ENCODE measurements at places on chromosomes 4 and X.

DNA sequence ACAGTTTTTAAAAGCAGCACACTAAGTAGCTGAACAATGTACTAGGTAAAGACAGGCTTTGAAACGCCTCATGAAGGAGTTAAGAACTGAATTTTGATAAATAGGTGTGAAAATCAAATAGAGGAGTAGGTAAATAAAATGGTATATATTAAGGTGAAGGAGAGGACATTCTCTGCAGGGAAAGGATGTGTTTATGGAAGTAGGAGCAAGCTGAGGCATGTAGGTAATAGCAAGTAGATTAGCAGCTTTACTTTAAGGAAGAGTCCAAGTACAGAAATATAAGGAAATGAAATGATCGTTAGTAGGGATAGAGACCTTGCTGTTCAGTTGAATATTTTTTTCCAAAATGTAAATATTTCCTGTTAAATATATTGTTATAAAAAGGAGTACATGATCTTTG is 12.5 kb downstream of the METAP1 start:
- DNase-seq, result no peak

- DNase-seq, result no peak
Observed at GRCh38 chr4:164461901-164462300, 292.0 kb upstream of the SMIM31 start.

GRCh38 chr4:185880571-185880970 is 68.6 kb upstream of the SORBS2 start:
- no peak for DNase-seq

GRCh38 chr4:183248201-183248600 is 71.9 kb downstream of the CLDN22 start:
- DNase-seq, result no peak

DNA sequence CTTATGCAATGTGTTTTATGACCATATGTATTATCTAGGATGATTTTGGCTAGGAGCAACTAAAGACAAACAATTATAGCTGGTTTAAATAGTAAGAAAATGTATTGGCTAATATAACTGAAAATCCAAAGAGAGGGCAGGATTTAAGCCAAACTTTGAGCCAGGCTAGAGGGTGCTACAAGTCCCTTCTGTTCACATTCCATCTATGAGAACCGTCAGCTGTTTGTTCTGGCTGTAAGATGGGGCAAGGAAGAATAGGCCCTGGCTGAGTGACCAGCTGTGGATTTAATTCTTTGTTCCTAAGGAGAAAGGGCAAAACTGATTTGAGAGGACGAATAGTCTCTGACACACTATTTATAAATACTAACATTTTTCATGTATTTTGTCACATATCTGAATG is 79.2 kb upstream of the UGT8 start:
- DNase-seq, result no peak

GRCh38 chr4:108036213-108036612 is 46.5 kb downstream of the HADH start:
- DNase-seq, result peak; percentile 43

DNA sequence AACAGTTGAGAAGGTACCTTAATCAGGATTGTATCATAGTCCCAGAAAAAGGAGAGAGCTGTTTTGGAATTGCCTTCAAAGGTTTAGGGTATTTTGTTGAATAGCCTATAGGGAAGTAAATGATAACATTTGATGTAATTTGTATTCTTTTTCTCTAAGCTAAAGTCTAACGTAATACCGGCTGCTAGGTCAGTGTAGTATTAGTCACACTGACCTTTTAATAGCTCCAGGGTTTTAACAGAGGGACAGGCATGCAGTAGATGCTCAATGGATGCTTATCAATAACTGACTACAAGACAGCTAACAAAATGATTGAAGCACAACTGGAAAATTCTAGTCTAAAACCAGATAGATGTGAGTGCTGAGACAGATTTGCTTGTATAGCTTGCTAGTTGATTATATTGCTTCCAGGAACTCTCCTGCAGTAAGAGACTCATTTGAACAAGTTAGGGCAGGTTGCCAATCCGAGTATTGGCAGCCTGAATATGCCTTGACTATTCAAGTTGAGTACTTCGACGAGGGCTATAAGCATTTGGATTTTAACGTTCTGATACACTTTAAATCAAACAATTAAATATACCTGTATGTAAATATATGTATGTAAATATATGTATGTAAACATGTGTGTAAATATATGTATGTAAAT is 16.5 kb upstream of the PNPLA4 start:
- DNase-seq, result no peak

GRCh38 chr4:54976031-54976430 is 149.4 kb downstream of the KDR start:
- DNase-seq, result no peak

GRCh38 chr4:80229590-80229989 is 32.3 kb downstream of the PRDM8 start:
- DNase-seq, result no peak

GRCh38 chrX:67784712-67785111 is 240.9 kb downstream of the AR start:
- no peak for DNase-seq

- no peak for DNase-seq
Observed at GRCh38 chr4:60611762-60612496, 588.2 kb upstream of the ADGRL3 start.

GRCh38 chr4:6115746-6116586 is 84.4 kb downstream of the JAKMIP1 start:
- no peak for DNase-seq

GRCh38 chrX:137567682-137568232 is 1.8 kb downstream of the ZIC3 start:
- DNase-seq, result no peak

DNA sequence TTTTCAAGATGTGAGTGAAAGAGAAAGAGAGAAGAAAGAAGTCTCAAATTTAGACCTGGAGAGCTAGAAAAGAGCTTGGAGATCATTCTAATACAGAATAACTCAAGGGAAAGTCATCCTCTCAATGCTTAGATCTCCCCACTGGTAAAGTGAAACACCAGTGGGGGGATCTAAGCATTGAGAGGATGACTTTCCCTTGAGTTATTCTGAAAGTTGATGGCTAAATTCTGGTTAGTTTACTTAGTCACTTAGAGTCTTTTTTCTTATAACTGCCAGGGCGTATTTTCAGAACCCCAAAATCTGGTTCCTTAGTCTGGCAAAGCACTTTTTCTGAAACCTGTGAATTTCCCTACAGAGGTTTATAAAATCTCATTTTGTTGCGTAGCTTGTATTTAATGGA is 198.6 kb downstream of the ARHGAP24 start:
- no peak for DNase-seq

GRCh38 chr4:15427701-15428100 is at the start of gene C1QTNF7:
C1QTNF7 (plus strand) TSS chr4:15428033; CDS start chr4:15435744, 7,711 bp downstream.
- DNase-seq, result no peak

GRCh38 chr4:41256131-41256739 is 493 bp upstream of the UCHL1 start:
- DNase-seq, result no peak

- DNase-seq, result no peak
Observed at GRCh38 chrX:39688576-39689375, 409.0 kb downstream of the BCOR start.

DNA sequence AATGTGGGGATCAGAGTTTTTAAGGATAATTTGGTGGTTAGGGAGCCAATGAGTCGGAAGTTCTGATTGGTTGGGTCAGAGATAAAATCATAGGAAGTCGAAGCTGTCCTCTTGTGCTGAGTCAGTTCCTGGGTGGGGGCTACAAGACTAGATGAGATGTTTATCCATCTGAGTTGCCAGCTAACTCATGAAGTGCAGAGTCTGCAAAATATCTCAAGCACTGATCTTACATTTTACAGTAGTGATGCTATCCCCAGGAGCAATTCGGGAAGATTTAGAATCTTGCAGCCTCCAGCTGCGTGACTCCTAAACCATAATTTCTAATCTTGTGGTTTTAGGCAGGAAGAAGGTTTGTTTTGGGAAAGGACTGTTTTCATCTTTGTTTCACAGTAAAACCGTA is 565.8 kb upstream of the SPANXN1 start:
- no peak for DNase-seq

GRCh38 chr4:185958094-185958747 is 110.7 kb upstream of the TLR3 start:
- no peak for DNase-seq

- DNase-seq, result peak; percentile 38
Observed at GRCh38 chrX:96684339-96685209, at the start of gene DIAPH2. DIAPH2 (plus strand) TSS chrX:96684842.

DNA sequence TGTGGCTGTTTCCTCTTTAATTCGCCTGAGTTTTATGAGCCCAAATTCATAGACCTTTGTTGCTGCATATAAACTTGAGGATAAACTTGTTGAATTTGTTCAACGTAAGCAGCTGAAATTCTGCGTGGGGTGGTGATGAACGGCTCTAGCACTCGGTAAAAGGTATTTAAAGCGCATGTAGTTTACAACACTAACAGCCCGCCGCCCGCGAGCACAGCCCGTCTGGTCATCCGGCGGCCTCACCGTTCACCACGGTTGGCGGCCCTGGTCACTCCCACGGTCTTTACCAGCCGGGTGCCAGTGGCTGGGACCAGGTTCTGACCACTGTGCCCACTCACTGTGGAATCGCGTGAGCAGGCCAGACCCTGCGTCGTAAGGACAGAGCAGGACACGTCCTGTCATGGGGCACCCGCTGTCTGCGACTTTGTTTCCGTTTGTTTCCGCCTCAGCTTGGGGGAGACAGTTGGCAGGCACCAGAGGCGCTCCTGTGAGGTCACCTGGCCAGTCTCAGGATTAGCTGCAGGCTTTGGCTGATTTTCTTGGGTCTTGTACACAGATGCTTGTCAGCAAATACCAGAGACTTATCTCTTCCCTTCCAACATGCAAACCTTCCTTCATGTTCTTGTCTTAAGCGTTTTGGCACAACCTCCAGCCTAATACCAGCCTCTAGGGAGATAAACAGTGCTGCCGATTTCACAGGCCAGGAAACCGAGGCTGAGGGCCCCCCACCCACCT is 36.8 kb upstream of the SPON2 start:
- DNase-seq, result no peak

- no peak for DNase-seq
Observed at GRCh38 chr4:47010912-47011446, 17.6 kb upstream of the GABRA4 start.

DNA sequence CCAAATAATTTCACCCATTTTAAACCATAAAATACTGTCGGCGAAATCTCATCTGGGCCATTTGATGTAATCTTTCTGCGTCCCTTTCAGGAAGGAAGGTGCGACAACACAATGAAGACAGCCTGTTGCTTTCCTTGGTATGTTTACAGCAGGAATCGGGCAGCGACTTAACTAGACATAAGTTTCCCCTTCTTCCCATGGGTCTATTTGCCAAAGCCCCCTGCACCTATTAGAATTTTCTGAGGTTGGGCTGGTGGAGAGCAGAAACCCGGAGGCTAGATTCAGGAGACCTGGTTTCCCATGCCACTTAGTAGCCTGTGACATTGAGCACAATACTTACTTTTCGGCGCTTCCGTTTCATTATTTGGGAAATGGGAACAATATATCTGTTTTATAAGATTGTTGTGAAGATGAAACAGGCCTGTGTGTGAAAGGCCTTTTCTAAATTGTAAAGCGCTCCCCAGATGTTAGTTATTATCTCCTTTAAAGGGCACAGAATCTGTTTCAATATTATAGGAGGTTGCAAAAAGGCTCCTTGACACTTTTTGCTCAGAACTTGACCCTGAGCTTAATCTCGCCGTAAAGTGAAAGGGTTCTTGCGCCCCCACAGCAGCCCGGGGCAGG is 552 bp upstream of the AFF1 start:
- DNase-seq, result no peak

DNA sequence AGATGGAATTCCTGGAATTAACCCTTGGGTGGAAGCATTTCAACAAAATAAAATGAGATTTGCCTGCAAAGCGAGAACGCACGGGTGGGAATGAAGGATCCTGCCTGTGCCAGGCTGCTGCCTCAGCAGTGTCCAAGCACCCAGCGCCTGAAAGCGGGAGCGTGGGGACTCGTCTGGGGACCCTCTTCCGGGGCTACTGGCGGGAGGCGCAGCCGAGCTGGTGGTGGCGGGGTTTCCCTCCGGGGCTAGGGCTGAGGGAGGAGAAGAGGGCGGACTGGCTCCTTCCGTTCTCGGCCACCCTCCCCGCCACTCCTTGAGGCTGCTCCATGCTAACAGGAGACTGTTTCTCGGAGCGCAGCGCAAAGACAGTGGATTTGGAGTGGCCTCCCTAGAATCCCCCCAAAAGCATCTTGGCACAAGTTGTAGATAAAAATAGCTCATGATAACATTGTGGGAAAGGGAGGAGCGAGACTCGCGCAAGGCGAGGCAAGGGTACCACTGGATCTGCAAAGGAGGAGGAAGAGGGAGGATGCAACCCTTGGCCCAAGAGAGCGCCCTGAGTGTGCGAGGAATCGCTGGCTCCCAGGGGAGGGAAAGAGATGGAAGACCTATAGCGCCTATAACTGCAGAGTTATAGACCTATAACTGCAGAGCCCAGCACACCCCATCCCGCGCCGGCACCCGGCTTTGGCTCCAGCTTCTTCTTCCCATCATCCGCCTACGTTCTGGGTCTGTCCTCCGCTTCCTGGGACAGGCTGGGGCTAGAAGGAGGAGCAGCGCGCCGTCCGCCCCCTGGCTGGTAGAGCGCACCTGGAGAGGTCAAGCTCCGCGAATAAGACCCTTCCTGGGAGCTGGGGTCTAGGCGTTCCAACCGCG is 1.3 kb downstream of the HS3ST1 start:
- no peak for DNase-seq

DNA sequence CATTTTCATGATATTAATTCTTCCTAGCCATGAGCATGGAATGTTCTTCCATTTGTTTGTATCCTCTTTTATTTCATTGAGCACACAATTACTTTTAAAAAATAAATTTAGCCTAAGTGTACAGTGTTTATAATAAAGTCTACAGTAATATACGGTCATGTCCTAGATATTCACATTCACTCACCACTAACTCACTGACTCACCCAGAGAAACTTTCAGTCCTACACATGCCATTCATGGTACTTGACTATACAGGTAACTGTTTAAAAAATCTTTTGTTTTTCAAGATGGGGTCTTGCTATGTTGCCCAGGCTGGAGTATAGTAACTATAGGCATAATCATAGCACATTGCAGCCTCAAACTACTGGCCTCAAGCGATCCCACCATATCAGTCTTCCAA is 348.1 kb downstream of the RAPGEF2 start:
- no peak for DNase-seq

- DNase-seq, result no peak
Observed at GRCh38 chrX:80766916-80767315, 42.8 kb downstream of the BRWD3 start.

DNA sequence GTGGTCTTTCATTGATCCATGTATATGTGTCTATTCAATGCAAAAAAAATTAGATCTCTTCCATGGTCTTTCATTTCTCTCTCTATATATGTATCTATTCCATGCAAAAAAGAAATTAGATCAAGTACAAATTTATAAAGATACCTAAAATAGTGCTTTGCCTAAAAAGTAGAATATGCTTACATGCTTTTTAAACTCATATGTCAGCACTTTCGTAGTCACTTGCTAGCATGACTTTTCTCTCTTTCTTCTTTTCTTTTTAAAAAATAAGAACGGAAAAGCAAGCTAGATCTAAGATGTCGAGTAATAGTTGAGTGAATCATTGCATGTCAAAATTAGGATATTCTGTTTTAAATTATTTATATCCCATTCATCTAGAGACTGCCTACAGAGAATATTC is 50.9 kb downstream of the PKD2 start:
- no peak for DNase-seq

- DNase-seq, result no peak
Observed at GRCh38 chr4:179855469-179855868, 2387.7 kb upstream of the TENM3 start.

All from activated CD8-positive, alpha-beta memory T cell treated with anti-CD3 and anti-CD28 coated beads for 4 hours (primary cell).